Peyer's patch (tissue), 4 donors: ENCODE measurements at places on chromosomes 5 and 9.

DNA sequence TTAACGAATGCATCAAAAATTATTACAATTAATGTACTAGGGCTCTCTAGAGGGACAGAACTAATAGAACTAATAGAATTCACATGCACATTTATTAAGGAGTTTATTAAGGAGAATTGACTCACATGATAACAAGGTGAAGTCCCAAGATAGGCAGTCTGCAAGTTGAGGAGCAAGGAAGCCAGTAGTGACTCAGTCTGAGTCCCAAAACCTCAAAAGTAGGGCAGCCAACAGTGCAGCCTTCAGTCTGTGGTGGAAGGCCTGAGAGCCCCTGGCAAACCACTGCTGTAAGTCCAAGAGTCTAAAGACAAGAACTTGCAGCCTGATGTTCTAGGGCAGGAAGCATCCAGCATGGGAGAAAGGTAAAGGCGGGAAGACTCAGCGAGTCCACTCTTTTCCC, 633.8 kb downstream of the SEMA5A start:
- DNase-seq: no peak

DNA sequence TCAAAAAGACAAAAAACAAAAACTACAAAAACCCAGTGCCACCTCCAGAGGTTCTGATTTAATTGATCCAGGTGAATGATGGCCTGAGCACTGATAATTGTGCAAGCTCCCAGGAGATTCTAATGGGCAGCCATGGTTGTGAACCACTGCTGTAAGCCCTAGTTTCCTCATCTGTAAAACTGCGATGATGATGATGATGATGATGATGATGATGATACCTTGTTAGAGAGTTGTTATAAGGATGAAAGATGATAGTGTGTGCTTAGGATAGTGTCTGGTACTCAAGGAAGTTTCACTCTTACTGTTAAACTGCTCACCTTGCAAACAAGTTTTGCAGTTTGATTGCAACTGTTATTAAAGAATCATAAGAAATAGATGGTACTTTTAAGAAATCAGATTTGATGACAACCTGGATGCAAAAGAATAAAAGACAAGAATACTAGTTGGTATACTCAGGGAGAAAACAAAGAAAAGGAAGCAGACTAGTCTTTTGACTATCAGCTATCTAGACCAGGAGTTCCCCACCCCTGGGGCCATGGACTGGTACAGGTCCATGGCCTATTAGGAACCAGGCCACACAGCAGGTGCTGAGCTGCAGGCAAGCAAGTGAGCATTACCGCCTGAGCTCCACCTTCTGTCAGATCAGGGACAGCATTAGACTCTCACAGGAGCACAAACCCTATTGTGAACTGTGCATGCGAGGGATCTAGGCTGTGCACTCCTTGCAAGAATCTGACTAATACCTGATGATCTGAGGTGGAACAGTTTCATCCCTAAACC, 98.0 kb downstream of the OR2K2 start:
- no peak for DNase-seq

DNA sequence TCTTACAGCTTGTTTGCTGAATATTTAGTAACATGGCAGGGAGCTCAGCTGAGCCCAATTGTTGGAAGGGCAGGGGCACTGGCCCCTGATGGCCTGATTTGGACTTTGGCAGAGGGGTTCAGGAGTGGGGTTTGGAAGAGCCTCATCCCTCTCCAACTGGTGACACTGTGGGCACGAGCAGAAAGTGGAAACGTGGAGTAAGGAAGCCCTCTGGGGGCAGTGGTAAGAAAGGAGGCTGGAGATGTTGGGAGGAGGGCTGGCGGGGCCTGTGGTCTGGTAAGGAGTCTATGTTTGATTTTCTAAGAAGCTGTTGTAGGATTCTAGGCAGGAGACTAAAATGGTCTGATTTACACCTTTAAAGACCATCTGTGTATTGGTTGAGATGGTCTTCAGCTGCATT, 208.9 kb downstream of the HSPA4 start:
- no peak for DNase-seq

DNA sequence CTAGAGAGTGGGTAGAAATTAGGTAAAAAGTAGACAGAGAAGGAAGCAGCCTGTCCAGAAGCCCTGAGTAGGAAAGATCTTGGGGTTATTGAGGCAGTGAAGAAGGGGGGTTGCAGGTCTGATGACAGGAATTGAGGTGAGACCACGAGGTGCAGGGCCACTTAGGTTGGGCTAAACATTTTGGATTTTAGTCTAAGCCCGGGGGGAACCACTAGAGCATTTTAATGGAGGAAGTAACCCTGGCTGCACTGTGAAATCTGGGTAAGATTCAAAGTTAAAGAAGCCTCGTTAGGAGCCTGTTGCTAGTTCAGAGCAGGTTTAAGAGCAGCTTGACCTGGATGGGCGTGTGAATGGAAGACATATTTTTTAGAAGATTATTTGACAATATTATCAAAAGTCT, 38.3 kb downstream of the MAP3K1 start:
- no peak for DNase-seq

DNA sequence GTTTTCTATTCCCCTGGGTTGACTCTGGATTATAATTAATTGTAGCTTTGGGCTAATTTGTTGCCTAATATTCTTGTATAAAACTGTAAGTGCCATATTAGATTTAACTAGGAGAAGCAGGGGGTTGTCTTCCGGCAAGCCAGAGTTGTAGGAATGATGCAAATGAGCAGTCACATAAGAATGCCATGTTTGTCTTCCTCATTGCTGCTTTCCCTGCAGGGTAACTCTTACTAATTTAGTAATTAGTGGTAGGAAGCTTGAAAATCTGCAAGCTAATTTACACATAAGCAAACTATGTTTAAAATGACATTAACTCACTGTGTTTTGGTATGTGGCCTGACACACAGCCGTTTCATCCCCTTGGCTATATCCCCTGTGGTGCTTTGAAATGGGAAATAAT, 527.8 kb downstream of the KCTD16 start:
- no peak for DNase-seq
